ENCODE measurements at places on chromosomes 4 and X.
A peak's percentile ranks its signal among the peaks of the same experiment; 100 is the strongest.

DNA sequence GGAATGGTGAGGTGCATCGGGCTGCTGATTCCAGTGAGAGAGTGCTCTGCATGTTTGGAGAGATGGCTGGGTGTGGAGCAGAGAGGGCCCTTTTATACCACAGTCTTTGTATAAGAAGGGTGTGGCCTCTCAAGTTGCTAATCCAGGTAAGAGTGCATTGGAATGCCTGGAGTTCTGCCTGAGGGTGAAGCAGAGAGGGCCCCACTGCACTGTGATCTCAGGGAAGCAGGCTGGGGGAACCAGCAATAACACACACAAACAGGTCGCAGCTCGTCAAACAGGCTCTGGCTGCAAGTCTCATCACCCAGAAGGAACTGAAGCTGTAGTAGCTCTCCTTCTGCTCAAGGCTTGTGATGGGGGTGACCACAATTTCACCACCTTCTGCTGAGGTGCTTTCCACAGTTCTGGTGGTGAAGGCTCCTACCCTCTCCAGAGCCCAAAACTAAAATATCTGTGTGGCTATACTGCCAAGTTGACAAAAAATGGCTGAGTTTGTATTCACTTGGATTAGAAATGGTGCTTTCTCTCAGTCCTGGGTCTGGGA, 687.4 kb upstream of the HS3ST1 start:
- no peak for DNase-seq

DNA sequence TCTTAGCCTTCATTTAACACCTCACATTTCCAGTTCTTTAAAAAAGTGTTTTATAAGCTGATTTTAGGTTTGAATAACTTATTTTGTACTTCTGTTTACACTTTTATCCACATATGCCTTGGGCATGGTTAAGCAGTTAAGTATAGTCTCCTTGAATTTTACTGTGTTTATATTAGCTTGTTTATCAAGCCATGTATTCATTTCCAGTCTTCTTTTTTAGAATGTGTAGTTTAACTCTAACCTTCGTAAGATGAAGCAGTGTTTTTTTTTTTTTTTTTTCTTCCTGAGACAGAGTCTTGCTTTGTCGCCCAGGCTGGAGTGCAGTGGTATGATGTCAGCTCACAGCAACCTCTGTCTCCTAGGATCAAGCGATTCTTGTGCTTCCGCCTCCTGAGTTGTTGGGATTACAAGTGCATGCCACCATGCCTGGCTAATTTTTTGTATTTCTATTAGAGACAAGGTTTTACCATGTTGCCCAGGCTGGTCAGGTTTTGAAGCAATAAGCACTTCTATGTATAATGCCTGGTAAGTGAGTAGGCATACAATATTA, 42.5 kb downstream of the BMP2K start:
- no peak for DNase-seq

DNA sequence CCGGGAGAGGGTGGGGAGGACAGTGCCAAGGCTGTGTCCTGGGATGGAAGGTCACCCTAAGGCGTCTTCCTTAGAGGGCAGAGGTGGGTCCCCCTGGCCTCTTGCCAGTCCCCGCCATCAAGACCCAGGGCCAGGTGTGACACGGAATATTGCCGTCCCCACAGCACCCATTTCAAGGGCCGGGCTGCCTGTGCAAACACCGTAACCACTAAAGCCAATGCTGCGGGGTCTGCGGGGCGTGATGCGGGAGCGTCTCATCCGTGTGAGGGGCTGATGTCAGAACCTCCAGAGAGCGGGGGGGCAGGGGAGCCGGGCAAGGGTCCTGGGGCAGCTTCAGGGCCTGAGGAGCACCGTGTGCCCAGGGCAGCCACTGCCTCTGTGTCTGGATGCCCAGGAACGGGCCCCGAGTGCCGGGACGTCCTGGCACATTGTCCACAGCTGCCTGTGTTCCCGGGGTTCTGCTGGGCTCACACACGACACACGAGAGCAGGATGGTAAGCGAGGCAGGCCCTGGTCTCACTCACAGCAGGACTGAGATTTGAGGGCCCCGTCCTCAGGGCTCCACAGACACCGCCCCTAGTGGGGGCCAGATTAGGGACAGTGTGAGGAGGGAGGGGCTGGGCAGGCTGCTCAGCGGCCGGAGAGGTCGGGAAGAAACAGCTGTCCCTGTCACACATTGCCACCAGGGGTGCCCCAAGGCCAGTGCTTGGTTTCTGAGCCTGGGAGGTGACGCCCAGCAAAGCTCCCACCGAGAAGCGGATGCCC, 29.2 kb downstream of the NKX1-1 start:
- DNase-seq = no peak

DNA sequence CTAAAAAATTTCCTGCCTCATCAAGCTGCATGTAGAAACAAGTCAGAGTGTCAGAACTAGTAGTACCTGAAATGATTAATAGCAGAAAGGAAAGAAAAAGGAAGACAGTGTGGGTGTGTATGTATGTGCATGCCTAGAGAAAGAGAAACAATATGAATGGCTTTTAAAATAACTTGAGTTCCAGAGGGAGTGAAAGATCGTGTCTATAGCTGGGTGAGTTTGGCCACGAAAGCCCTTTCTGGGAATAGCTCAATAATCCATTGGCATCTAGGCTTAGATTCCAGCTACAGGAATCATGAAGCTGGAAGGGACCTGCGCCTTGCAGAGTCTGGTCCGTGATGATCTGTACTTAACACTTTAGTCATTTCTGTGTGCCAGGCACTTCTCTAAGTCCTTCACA, 195.6 kb downstream of the RAPGEF2 start:
- DNase-seq = no peak

- no peak for DNase-seq
These were observed 40.0 kb upstream of the SHISA3 start for GRCh38 chr4:42357325-42357724.

GRCh38 chrX:128717635-128718578, 665.7 kb upstream of the ACTRT1 start:
- no peak for DNase-seq

- no peak for DNase-seq
These were observed 21.4 kb downstream of the ETDC start for GRCh38 chrX:135330706-135331105.

- peak; percentile 27 for DNase-seq
These were observed 18.2 kb downstream of the PTTG2 start for GRCh38 chr4:37978248-37978924.

GRCh38 chr4:144208074-144208473, 67.6 kb upstream of the GYPA start:
- DNase-seq = no peak

DNA sequence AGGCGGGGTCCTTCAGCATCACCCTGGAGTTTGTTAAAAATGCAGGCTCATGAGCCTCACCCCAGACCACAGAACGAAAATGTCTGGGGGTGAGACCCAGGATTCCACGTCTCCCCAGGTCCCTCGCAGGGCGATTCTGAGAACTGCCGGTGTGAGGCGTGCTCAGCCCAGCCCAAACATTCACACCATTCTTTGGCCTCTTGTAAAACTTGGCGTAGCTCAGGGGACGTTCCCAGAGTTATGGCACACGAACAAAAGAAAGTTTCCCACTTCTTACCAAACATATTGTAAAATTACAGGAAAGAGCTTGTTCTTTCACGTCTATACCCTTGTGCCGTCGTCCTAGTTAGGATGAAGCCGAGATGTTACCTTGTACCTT, 12.9 kb downstream of the CD99 start:
- DNase-seq = no peak

DNA sequence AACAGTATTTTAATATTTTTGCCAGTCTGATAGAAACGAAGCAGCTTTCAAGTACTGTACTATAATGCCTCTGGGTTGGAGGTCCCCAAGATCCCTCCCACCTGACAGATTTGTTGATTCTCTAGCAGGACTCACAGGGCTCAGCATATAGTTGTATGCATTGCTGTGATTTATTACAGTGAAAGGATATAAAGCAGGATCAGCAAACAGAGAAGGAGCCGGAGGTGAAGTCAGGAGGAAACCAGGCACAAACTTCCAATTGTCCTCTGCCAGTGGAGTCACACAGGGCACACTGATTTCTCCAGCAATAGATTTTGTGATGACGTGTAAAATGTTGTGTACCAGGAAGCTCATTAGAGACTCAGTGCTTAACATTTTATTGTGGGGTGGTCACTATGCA, 19.0 kb downstream of the USP53 start:
- no peak for DNase-seq

DNA sequence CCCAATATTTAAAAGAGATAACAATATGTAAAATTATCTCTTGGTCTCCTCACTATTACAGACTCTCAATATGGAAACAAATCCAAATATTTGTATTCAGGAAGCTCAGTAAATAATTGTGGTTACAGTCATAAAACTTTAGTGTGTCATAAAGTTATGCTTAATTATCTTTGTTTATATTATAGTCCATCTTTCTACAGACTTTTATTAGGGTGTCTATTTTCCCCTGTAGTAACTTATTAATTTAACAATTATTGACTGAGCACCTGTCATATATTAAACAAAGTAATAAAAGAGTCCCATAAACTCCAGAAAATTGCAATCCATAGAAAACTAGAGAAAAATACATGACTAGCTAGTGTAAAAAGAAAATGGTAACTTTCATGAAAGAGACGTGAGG, 61.6 kb upstream of the GPM6A start:
- no peak for DNase-seq

DNA sequence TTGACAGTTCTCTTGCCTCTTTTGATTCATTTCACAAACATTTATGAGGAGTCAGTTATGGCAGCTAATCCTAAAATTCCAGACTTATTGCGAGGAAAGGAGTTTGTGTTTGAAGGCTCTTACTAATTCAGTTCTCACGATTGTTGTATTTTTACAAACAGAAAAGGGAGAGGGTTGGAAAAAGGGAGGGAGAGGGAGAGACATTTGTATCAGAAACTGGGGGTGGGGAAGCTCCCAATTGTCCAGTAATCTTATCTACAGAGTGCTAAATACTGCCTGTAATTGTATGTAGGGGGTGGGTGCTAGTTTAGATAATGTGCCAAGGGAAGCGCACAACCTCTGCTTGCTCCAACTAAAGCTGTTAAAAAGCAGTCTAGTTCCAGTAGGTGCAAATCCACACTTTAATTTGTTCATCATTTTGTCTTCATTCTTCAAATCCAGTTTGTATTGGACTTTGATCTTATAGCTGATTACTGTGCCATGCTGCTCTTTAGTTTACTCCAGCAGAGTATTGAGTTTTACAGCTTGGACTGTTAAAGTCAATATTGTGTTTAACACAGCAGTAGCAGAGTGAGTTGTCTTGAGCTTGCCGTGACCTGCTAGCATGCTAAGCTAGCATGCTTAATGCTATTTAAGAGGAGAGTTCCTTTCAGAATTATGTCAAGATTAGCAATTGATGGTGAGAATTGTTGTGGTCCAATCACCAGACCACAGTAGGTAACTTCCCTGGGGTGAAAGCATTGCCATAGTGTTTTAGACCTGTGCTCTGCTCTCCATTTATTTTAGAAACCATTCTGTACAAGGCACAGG, 13.9 kb downstream of the FNIP2 start:
- no peak for DNase-seq

DNA sequence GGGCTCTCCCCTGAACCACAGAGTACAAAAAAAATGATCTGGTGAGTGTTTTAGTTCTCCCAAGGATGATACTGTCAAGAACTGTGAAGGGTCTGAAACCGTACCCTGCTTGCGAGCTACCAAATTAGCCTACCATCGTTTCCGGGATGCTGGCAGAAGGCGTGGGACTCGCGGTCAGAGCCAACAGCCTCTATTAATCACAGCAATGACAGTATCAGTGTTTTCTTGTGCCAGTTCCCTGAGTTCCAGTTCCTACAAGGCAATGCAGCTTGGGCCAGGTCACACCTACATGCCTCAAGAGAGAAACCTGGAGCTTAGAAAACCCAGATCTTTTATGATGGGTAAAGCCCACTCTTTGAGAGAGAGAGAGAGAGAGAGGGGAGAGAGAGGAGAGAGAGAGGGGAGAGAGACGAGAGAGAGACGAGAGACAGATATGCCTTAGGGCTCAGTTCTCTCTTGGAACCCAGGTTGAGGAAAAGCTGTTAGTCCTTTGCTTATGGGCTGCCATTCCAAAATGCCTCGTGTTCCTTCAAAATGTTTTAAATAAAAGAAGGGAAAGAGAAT, 327.8 kb downstream of the ARHGAP10 start:
- no peak for DNase-seq

GRCh38 chrX:137428221-137428661, 137.7 kb upstream of the ZIC3 start:
- no peak for DNase-seq

DNA sequence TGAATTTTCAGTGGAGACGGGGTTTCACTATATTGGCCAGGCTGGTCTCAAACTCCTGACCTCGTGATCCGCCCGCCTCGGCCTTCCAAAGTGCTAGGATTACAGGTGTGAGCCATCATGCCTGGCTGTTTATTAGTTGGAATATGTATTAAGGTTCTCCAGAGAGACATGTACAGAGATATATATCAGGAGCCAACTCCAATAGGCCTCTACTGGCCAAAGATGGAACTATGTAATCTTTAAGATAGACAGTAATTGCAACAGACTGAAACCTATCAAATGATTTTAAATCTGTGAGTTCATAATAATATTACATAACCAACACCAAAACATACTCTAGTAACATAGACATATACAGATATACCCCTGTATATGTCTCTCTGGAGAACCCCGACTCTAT, 5.8 kb upstream of the DMP1 start:
- DNase-seq = no peak

- no peak for DNase-seq
These were observed 15.4 kb downstream of the GK start for GRCh38 chrX:30668581-30668980.

- no peak for DNase-seq
These were observed 147.3 kb downstream of the KLHL13 start for GRCh38 chrX:117969328-117969727.

GRCh38 chrX:21831496-21831895, 7.9 kb upstream of the MBTPS2 start:
- no peak for DNase-seq

GRCh38 chrX:72713130-72713529, 976 bp downstream of the PHKA1 start:
- DNase-seq = no peak

DNA sequence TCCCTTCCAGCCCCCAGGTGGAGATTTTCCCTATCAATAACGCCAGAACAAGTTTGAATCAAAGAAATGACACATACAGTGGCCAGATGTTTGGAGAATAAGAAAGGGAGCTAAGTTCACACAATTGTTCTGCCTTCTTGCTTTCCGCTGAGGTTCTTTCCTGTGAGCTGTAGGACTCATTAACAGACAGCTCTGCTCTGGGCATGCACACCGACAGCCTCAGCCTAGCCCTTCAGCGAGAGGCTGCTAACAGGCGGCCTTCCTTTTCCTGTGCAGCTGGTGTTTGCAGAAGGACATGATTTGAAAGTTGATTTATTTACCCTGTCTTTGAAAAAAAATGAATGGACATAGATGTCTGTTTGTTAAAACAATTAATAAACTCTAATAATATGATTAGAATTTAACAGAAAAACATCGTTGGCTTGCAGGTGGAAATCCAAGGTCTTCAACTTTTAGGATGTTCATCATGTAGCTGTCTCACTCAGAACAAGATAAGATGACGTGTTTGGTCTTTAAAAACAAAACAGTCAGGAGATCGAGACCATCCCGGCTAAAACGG, 183.3 kb downstream of the KDR start:
- DNase-seq = no peak
